Effector memory CD4-positive, alpha-beta T cell (primary cell): ENCODE measurements at places on chromosomes 16 and 17.

DNA sequence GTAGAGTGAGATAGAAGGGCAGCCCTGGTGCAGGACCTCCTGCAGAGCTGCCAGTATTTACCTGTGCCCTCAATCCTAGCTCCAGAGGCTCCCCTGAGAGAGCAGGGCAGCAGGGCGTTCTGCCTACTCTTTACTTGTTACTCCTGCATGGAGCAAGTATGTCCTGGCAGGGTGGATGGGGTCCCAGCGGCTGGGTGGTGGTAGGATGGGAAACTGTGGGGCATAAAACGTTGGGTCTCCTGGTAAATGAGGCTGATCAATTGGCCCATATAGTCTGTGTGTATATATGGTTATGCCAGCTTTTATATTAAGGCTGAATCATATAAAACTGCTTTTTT, 192.0 kb downstream of the NTN1 start:
- no peak for DNase-seq

GRCh38 chr17:69669441-69670178, 255.1 kb downstream of the MAP2K6 start:
- DNase-seq = no peak

DNA sequence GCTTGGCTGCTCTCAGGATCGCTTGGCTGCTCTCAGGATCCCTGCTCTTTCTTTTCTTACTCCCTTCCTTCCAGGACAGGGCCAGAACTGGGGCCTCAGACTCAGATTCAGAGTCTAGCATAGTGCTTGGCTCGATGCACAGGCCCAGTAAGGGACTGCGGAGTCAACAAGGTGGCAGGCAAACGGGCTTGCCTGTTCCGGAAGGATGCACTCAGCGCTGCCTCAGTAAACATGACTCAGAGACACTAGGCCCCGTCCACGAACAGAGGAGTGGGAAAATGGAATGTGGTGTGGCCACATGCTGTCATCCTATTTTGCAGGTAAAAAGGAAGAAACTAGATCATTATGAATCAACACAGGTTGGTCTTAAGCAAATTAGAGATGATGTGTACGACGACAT, 9.8 kb downstream of the SPHK1 start:
- no peak for DNase-seq

GRCh38 chr16:26133416-26134093, 441.8 kb downstream of the HS3ST4 start:
- DNase-seq = no peak

- DNase-seq = no peak
Measured at GRCh38 chr17:56440419-56440818, 153.1 kb upstream of the NOG start.

GRCh38 chr16:13479549-13479948, 440.4 kb upstream of the ERCC4 start:
- no peak for DNase-seq

GRCh38 chr17:27879987-27880608, 13.1 kb downstream of the LYRM9 start:
- DNase-seq = peak; percentile 45
